LHCN-M2 (cell line): ENCODE measurements at places on chromosomes 2 and 18. TPM values are rescaled to one million over a fixed set of nuclear protein-coding genes. Genes with fewer than 3 reads are reported as not detected.

- no peak for DNase-seq
Measured at GRCh38 chr2:181656450-181657291, at the start of gene CERKL. TSS of gene CERKL (minus strand) at chr2:181657105. CDS start at chr2:181657006, 99 bp downstream.

DNA sequence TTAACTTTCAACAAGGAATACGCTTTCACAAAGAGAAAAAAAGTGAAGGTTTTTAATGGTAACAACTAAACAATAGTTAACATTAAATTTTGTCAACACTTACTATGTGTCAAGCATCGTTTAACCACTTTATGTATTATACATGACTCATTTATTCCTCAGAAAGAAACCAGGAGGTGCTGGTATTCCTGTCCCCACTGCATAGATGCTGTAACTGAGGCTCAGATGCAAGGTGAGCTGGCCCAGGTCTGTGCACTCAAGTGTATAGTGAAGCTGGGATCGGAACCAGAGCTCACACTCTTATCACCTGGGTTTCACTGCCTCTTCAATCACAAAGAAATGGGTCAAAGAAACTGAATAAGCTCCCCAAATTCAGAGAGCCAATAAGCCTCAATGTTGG, 16.5 kb downstream of the FBXO15 start:
- DNase-seq = no peak

GRCh38 chr18:58287353-58288274, 243.6 kb downstream of the NEDD4L start:
- no peak for DNase-seq

Gene POTEI
- total RNA-seq = not detected in 2 replicates

GRCh38 chr2:39260087-39260486, 16.3 kb upstream of the CDKL4 start:
- no peak for DNase-seq

- DNase-seq = no peak
Measured at GRCh38 chr18:58637197-58637596, 8.3 kb upstream of the ALPK2 start.

GRCh38 chr18:22650247-22650646, 232.5 kb upstream of the CTAGE1 start:
- no peak for DNase-seq

Gene PKDCC
- 5.7 and 7.1 TPM in 2 replicates for total RNA-seq

Gene SOX11
- total RNA-seq = 7.4 and 12.1 TPM in 2 replicates

Gene ACTG2
- total RNA-seq = 2.3 and 2.9 TPM in 2 replicates

GRCh38 chr18:61322265-61322873, 10.9 kb upstream of the CDH20 start:
- DNase-seq = peak; percentile 43

DNA sequence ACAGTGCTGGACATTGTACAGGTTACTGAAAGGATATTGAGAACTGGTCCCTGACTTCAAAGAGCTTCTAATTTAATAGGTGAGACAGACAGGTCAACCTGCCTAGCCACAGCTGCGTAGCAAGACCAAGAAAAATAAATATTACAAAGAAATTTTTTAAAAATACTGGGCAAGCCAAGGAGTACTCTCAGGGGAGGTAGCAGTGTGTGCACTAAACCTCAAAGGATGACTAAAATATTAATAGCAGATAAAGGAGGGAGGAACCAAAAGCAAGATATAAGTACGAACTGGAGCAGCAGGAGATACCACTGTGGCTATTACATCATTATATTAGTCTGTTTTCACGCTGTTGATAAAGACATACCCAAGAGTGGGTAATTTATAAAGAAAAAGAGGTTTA, 14.9 kb downstream of the SCG2 start:
- no peak for DNase-seq

DNA sequence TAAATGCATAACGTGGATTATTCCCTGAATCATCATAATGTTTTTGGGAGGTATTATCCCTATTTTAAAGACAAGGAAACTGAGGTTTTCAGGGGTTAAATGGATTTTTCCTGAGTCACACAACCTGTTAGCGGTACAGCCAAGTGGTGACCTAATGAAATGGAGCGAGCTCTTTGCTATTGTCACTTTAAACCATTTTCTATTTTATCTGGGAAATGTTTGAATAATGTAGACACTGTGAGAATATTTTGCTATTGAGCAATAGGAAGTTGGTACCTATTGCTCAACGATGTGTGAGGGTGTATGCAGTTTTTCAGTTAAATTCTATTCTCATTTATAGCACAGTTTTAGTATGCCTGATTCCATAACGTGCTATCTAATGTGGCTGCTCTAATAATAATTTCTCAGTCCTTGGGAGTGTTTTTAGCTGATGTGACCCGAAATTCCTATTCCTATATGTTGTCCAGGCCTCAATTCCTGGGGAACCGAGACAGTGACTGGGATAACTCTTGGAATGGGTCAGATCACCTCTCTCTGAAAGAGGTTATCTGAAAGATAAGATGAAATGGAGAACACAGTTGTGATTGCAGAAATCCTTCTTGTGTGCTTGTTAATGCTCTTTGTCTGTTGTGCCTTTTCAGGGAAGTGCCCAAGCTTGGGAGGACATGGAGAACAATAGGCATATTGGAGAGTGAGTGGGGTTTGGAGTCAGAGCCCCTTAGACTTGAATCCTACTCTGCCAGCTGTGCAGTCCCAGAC, 38.4 kb downstream of the ABCB11 start:
- DNase-seq = peak; percentile 16

Gene RTP5
- not detected in 2 replicates for total RNA-seq

Gene ICA1L
- total RNA-seq = 2.9 and 6.0 TPM in 2 replicates

DNA sequence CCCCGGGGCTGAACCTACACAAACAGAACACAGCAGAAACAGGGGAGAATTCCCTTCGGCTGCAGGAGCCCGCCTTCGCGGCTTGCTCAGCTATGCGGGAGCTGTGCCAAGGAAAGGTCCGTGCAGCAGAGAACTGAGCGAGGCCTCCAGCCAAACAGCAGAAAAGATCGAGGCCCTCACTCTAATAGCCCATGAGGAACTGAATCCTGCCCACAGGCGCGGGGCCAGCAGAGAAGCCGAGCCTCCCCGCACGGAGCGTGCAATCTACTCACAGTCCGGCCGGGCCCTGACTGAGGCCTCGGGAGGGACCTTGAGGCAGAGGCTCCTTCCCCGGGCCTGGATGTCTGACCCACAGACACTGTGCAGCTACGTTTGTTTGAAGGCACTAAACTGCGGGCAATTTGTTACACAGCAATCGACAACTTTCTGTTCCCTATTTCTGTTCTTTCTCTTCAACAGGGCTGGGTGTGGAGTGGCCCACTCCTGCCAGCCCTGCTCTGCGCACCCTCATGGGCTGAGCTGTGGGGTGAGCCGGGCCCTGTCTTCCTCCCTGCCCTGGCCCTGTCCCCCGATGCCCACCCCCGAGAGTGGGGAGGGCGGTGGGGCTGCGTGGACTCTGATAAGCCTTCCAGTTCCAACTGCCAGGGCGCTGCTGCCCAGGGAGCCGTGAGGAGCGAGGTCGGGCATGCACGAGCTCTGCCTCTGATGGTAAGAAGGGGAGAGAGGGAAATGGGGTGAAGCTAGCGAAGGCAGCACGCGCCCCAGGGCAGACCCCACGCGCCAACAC, 13.7 kb downstream of the HES6 start:
- no peak for DNase-seq

- DNase-seq = no peak
Measured at GRCh38 chr18:44474067-44474411, 206.6 kb upstream of the SETBP1 start.

Gene STPG4
- 0.17 and 0.19 TPM in 2 replicates for total RNA-seq

DNA sequence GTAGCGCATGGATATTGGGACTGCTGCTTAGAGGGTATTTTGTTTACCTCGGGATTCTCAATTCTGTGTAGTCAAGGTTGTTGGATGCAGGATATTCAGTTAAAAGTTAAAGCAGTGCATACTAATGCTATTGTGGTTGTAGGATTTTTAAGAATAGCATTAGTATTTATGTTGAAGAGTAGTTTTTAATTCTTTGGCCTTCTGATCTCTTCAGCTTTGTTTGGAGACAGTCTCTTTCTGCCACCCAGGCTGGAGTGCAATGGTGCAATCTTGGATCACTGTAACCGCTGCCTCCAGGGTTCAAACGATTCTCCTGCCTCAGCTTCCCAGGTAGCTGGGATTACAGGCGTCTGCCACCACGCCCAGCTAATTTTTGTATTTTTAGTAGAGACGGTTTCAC, 1.5 kb downstream of the RHBDD1 start:
- no peak for DNase-seq

Gene SPP2
- total RNA-seq = not detected in 2 replicates

- no peak for DNase-seq
Measured at GRCh38 chr2:20428717-20429490, 18.0 kb upstream of the RHOB start.

- DNase-seq = peak; percentile 8
Measured at GRCh38 chr18:13934676-13935075, 19.3 kb upstream of the MC2R start.

Gene CNGA3
- 0.23 and 0.58 TPM in 2 replicates for total RNA-seq

GRCh38 chr18:79117385-79117784, 48.2 kb downstream of the ATP9B start:
- no peak for DNase-seq

Gene SLC8A1
- 21.7 and 22.5 TPM in 2 replicates for total RNA-seq

DNA sequence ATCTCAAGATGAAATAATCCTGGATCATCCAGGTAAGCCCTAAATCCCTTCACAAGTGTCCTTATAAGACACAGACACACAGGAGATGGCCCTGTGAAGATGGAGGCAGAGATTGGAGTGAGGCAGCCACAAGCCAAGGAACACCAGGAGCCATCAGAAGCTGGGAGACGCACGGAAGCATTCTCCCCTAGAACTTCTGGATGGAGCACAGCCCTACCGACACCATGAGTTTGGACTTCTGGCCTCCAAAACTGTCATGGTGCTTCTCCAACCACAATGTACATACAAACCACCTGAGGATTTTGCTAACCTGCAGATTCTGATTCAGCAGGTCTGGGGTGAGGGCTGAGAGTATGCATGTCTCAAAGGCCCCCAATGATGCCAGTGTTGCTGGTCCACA, 42.5 kb downstream of the ADD2 start:
- no peak for DNase-seq

GRCh38 chr2:68706637-68707036, 28.0 kb upstream of the ARHGAP25 start:
- DNase-seq = no peak

DNA sequence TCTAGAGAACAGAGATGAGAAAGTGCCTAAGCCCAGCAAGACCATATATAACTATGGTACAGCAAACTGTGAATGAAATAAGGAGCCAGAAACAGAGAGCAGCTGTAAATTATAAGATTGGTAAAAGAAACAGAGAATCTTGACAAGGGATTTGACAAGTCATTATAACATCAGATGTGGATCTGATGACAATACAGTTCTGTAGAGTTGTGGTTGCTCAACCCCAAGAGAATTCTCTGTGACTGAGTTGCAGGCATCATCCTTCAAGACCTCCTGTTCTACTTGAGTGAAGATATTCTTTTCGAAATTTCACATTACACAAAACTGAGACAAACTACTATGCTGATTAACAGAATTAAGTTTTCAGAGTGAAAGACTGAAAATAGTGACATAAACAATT, 343.1 kb upstream of the SLC39A10 start:
- DNase-seq = peak; percentile 13

GRCh38 chr2:65918760-65919187, 486.4 kb upstream of the SPRED2 start:
- DNase-seq = no peak

DNA sequence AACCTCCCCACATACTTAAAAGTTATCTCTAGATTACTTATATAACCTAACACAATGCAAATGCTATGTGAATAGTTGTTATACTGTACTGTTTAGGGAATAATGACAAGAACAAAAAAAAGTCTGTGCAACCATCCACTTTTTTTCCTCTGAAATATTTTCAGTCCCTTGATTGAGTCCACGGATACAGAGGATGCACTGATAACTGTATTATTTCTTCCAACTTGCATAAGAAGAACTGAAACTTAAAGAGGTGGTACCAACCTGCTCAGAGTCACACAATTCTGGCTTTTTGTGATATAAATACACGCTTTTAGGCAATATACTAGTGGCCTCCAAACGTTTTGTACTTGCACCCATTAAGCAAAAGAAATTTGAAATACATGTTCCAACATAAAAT, 1.4 kb downstream of the SMC6 start:
- no peak for DNase-seq

DNA sequence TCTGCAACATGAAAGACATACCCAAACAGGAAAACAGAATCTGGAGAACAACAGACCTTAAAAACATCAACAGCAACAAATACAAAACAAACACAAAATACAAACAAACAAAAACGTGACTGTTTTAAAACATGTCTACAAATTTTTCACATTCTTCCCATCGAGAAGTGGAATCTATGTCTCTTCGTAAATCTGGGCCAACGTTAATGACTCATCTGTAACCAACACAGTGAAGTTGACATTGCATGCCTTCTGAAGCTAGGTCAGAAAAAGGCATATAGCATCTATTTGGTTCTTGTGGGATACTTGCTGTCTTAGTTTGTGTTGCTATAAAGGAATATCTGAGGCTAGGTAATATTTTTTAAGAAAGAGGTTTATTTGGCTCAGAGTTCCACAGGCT, 269.0 kb upstream of the FBXO11 start:
- DNase-seq = peak; percentile 70

DNA sequence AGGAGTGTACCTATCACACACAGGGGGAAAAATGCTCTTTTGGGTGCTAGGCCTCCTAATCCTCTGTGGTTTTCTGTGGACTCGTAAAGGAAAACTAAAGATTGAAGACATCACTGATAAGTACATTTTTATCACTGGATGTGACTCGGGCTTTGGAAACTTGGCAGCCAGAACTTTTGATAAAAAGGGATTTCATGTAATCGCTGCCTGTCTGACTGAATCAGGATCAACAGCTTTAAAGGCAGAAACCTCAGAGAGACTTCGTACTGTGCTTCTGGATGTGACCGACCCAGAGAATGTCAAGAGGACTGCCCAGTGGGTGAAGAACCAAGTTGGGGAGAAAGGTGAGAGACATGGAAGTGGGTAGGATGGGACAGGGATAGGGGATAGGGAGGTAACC, 12.2 kb downstream of the DHRS9 start:
- DNase-seq = no peak

Gene TDRD15
- total RNA-seq = not detected in 2 replicates

Gene HOXD12
- not detected in 2 replicates for total RNA-seq

DNA sequence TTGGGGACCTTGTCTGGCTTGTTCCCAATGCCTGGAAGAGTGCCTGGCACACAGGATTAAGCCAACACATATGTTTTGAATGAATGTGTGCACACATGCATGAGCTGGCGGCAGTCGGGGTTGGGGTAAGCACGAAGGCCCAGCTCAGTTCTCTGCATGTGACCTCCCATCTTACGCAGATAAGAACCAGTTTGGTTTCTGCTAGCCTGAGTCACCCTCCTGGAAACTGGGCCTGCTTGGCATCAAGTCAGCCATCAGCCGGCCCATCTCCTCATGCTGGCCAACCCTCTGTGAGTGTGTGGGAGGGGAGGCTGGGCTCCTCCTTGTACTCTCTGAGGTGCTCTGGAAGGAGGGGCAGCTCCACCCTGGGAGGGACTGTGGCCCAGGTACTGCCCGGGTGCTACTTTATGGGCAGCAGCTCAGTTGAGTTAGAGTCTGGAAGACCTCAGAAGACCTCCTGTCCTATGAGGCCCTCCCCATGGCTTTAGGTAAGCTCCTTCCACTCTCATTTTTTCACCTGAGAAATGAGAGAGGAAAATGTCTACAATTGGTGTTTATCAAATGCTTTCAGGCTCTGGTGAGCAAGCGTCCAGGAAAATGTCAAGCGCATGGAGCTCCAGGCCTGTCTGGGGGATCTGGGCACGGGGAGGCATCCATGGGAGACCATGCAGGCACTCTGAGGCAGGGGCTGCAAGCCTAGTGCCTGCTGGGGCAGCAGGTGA, 9.7 kb upstream of the IL1RN start:
- peak; percentile 5 for DNase-seq

Gene UGT1A3
- total RNA-seq = not detected in 2 replicates

Gene DHX57
- 15.1 and 16.4 TPM in 2 replicates for total RNA-seq
